ENCODE measurements at places on chromosomes 13 and 19.

GRCh38 chr13:35225159-35225558, 251.3 kb downstream of the MAB21L1 start:
- DNase-seq: no peak

DNA sequence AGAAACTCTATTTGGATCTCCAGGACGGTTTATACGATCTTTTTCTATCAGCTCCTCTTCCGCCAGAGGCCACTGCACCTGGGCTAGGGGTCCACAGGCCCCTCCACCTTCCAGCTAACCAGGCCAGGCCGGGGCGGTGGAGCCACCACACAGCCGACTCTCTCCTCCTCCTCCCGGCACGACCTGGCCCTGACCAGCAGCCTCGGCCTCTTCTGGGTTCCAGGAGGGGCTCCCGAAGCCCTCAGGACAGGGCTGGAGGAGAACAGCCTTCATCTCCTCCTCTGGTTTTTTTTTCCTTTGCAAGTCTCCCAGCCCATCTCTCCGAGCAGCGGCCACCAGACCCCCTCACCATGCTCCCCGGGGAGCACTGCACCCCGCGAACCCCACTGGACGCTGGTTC, 17.1 kb downstream of the DPF1 start:
- DNase-seq: no peak

DNA sequence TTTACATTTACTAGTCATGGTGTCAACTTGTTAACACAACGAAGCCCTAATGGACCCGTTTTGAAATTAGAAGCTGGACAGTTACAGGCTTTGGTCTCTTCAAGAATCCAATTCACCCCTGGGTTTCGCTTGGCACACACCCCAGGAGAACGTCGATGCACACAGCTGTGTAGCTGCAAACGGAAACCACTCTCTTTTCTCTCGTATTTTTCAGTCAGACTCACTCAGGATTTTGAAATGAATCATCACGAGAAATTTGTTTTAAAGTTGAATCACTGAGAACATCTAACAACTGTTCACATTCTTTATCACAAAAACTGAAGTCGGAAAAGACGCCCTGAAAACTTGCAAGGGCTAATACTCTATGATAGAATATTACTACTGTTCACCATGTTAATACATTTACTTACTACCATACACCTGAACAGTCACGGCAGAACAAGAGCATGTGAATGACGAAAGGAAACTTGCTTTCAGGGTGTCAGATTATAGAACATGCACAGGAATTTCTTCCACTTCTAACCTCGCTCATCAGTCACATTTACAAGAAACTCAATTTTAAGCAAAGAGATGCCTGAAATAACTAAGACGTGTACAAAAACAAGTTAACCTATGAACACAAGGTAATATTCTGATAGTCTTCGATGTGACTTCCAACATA, 4.7 kb downstream of the PNMA8A start:
- DNase-seq: no peak

DNA sequence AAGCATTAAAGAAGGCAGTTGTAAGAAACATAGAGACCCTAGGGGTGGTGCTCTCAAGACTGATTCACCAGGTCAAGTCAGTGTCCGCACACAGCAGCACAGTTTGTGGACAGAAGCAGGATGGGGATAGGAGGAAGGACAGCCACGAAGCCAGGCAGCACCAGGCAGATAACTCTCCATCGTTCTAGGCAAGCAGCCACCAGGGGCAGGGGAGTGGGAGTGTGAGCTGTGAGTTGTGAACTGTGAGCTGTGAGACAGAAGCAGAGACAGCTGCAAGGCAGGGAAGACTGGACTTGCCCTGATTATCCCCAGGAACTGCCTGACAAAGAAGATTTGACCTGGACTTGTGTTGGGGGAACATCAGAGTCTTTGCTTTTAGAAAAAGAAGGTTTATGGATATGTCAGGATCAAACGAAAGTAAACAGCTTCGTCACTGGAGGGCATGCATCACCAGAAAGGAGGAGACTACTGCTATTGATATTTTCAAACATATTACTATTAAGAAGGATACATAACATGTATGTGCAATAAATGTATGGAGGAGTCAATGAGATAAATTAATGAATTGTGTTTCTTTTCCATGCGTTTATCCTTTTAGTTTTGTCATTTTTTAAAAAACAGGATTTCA, 286.1 kb downstream of the IRS2 start:
- DNase-seq: no peak

DNA sequence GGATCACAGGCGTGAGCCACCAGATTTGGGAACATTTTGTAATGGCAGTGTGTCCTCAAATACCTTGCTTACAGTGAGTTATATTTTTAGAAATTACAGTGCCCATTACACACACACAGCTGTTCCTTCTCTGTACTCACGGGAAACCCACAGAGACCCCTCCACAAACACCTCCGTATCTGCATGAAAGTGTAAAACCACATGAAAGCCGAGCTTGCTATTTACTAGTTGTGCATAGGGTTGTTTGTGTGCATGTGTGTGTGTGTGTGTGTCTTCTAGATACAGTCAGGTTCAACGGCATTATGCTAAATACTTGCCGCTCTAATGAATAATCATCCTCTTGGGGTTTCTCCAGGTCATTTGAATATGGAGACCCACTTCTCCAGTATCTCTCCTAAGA, 22.3 kb upstream of the LILRA2 start:
- DNase-seq: no peak

DNA sequence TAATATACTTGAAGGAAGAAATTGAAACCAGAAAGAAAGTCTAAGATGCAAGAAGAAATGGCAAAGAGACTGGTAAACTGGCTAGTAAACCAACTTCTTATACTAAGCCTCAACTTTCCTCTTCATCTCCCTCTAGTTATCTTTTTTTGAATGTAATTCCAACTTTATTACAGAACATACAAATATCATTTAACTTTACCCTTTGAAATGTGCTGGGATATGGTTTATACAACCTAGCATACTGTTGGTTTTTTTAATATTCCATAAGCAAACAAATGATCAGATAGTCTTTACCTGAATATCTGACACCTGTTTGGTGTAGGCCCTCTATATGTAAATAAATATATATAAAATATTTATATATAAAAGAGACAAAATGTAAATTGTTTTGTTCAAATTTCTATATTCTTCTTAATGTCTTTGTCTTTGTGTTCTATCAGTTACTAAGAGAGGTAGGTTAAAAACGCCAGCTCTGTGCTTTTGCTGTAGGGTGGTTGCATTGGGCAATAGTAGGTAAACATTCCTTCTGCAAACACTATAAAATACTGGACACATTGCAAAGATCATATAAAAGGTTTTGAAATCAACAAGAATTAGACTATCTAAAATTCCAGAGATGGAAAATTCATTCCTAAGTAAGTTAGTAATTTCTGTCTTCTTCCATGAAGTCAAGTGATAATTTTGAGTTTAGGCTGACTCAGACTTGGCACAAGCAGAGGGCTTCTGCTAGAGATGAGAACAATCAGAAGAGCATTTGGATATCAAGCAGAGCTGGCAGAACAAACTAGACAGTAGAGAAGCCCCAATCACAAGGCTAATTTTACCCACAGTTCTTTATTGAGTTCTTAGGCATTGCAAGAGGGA, 383.3 kb downstream of the RFC3 start:
- no peak for DNase-seq

GRCh38 chr13:67620665-67621064, 390.5 kb upstream of the PCDH9 start:
- DNase-seq: no peak

DNA sequence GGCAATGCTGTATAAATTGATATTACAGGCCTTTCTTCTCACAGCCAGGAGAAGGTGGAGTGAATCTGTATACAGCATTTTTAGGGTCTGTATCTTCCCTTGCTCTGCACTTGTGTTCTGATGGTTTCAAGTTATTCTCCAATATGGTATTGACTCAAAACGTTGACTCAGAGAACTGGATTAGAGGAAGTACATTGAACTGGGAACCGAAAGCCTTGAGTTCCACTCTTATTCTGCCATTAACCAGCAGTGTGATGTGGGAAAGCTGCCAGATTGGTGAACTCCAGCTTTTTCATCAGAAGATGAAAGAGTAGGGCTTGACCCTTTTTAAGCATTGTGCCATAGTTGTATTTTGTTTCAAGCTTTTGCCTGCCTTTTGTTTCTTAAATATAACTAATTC, 167.7 kb downstream of the SPRY2 start:
- DNase-seq: no peak

DNA sequence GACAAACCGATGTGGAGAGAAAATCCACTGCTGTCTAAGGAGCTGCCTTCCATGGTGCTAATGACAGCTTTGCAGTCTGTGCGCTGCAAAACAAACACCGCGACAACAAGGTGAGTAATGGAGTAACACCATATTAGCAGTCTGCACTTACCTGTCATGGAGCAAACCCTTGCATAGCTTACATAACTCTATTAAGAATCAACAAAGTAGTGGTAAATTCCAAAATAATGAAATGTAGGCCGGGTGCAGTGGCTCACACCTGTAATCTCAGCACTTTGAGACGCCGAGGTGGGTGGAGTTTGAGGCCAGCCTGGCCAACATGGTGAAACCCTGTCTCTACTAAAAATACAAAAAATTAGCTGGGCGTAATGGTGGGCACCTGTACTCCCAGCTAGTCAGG, 56.2 kb downstream of the PARP4 start:
- no peak for DNase-seq

GRCh38 chr19:49666120-49666444, 349 bp downstream of the BCL2L12 start:
- DNase-seq: no peak

DNA sequence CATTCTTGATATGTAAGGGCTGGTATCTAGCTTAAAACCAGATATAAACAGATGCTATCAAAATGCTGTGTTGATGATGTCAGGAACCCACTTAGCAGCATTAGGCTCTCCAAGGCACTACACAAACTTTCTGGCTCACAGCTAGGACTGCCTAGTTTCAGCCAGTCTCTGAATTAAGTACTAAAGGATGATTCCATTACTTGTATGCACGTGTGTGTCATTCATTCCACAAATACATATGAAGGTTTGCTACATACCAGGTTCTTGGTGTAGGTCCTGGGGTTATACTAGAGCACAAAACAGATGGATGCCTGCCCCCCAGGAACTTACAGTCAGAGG, 151.5 kb downstream of the RGCC start:
- DNase-seq: no peak

GRCh38 chr13:49376121-49376520, 67.7 kb downstream of the CAB39L start:
- DNase-seq: no peak

GRCh38 chr13:39144941-39145533, 106.8 kb downstream of the NHLRC3 start:
- peak; percentile 41 for DNase-seq

GRCh38 chr13:88675347-88675996, 1004.3 kb downstream of the SLITRK5 start:
- DNase-seq: no peak

GRCh38 chr13:78137404-78138142, 218.9 kb upstream of the EDNRB start:
- peak; percentile 33 for DNase-seq

- DNase-seq: no peak
Measured at GRCh38 chr13:21395953-21396352, 63.1 kb downstream of the ZDHHC20 start.

DNA sequence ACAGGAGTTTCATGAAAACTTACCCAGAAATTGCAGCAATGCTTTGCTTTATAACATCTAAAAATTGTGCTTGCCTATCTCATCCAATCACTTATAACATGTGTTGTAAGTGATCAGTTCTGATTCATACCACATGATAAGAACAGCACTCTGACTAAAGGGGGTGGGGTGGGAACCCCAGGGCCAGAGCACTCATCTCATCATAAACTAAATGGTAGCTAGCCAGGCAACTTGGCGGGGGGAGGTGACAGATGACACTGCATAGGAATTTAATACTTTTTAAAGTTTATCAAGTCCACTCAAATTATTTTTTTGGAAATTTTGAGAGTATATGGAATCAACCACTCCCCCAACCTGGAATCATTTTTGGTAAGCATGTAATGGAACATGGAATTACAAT, 42.1 kb downstream of the FOXO1 start:
- DNase-seq: no peak

GRCh38 chr13:29959603-29960002, 109.2 kb upstream of the UBL3 start:
- DNase-seq: no peak

DNA sequence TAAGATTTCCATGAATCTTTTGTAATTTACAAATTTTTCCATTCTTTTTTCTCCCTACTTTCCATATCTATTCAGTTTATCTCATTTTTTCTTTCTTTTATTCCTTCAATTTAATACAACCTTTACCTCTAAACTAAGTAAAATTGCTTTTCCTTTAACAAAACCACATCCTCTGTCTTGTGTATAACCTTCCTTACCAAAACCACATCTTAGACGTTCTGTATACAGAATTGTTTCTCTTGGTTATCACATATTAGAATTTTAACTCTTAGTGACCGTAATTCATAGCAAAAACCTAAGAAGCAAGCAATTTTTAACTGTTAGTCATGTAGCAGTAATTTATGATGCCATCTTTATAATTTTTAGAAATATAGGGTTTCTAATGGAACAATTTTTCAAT, 15.0 kb downstream of the PPP5C start:
- DNase-seq: no peak

GRCh38 chr19:3573858-3574637, 1.3 kb downstream of the HMG20B start:
- DNase-seq: peak; percentile 97

GRCh38 chr13:50126993-50127725, 111.9 kb downstream of the KCNRG start:
- no peak for DNase-seq

DNA sequence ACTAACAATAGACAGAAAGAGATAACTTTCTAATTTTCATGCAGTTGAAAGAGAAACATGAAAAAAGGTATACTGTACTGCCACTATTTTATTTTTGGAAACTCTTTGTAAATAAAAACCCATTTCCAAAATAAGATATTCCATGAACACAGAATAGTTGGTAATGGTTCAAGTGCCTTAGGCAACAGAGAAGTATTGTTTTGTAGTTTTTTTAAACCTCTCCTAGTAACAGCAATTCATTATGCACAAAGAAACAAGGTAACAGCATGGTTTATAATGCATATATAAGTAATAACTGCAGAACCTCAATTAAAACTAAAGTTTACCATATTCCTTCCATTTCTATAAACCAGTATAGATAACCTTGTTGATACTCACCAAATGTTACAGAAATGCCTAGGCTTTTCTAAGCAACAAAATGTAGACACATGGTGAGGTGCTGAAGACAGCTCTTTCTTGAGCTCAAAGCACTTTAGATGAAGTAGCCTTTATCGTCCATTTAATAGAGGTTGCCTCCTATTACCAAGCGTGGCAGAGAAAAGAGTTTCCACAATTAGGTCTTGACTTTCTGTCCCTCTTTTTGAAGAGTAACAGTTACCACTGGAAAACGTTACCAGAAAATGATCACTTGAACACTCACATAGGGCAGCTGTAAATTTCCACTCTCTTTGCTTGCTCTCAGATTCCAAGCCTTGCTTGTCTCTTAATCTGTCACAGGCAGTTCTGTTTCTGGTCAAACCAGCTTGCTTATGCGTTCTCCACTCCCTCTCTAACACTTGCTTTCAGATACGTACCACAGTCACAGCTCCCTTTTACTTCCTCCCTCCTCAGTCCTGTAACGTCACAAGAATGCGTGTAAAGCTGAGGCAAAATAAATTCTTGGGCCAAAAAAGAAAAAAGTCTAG, 42.9 kb downstream of the CAB39L start:
- DNase-seq: no peak

- DNase-seq: no peak
Measured at GRCh38 chr13:36551445-36551844, 119.2 kb downstream of the CCNA1 start.
